ENCODE measurements at places on chromosomes 1 and 21. TPM values are rescaled to one million over a fixed set of nuclear protein-coding genes. Genes with fewer than 3 reads are reported as not detected.

Gene KRTAP19-1
- not detected for total RNA-seq

Gene GJB3
- under 0.01 TPM for total RNA-seq

Gene AKR1A1
- total RNA-seq, result 185 TPM

Gene KCNE1
- total RNA-seq, result under 0.01 TPM

Gene GUCA2B
- total RNA-seq, result not detected

Gene NUF2
- 4.2 TPM for total RNA-seq
